ENCODE measurements at places on chromosomes 4 and X.
A peak's percentile ranks its signal among the peaks of the same experiment; 100 is the strongest.

GRCh38 chr4:1170156-1170975 lies 2.0 kb downstream of the SPON2 start:
- no peak for DNase-seq

GRCh38 chr4:167421201-167421600 lies 186.9 kb upstream of the SPOCK3 start:
- DNase-seq = no peak

GRCh38 chr4:42720533-42720932 lies 63.6 kb upstream of the ATP8A1 start:
- DNase-seq = no peak

GRCh38 chr4:41747230-41748055 lies 1.1 kb downstream of the PHOX2B start:
- DNase-seq = no peak

GRCh38 chr4:153464068-153464467 lies 2.1 kb upstream of the TMEM131L start:
- DNase-seq = peak; percentile 94

DNA sequence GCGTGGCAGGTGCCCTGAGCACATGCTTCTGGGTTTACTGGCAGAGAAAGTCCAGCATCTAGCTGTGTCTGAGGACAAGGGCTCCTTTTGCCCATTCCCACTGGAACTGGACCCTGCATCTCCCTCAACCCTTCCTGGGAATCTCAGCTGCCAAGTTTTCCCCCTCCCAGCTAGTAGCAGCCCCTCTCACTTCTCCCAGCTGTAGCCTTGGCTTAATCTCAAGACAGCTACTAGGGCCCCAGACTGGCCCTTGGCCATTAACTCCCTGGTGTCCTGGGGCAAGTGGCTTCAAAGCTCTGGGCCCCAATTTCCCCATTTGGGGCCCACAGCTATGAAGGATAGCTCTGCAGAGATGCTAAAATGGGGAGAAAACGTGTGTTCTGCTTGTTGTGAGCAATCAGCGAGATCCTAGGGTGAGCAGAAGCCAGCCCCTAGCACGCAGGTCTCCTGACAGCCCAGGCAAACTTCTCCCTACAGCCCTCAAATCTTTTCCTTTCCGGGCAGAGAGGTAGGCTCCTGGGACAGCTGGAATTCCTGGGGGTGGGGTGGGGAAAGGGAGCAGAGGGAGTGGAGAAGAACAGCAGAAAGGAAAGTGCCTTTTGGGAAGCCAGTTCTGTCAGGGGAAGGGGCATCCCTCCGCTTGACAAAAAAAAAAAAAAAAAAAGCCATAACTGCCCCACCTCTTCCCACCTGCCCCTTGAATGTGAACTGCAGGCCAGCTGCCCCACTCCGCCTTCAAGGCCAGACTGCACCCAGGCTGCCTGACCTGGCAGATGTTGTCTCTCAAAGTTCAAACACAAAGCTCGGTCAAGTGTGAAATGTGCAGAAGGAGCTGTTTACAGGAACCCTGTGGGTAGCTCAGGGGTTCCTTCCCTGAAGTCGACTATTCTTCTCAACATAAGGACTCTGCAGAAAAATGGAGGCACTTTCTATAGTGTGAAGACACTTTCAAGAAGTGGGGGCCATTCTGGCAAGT lies 16.6 kb downstream of the FGD1 start:
- no peak for DNase-seq
